ENCODE measurements at places on chromosomes 6 and 20.

DNA sequence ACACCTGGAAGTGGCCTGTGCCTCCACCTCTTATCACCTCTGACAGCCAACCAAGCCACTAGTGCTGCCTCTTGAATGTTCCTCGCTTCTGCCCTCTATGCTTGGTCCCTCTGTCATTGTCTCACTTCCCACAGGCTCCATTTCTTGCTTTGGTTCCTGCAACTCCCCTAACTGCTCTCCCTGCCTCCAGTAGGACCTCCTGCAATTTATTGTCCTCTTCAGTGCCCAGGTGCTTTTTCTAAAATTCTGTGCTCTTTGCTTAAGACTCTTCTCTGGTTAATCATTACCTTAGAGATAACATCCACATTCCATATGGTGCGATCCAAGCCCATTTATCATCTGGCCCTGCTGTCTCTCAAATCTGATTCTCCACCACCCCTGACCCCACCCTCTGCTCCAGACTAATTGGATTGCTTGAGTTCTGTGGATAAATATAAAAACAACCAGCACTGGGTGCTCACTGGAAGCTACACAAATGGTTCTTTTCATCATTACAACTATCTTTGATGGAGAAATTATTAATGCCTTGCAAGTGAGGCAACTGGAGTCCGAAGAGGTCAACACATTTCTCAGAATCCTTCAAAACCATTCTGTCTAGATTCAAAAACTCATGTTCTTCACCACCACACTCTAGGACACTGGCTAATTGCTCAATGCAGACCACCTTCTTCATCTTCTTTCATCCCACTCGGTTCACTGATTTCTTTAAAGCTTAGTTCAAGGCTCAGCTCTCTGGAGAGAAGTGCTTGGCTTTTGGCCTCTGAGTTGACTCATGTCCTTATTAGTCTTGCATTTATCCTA is 47.2 kb downstream of the FOXA2 start:
- no peak for DNase-seq

- no peak for DNase-seq
Observed at GRCh38 chr6:142074516-142074915, 58.2 kb upstream of the GJE1 start.

DNA sequence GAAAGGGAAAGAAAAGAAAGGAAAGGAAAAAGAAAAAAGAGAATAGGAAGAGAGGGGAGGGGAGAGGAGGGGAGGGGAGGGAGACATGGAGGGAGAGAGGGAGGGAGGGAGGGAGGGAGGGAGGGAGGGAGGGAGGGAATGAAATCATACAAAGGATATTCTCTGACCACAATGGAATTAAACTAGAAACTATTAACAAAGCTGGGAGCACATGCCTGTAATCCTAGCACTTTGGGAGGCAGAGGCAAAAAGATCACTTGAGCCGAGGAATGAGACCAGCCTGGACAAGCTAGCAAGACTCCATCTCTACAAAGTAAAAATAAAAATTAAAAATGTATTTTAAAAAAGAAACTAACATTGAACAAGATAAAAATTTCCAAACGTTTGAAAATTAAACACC is 62.8 kb downstream of the ILRUN start:
- no peak for DNase-seq

GRCh38 chr6:128557081-128557480 is 36.7 kb upstream of the PTPRK start:
- DNase-seq, result no peak

GRCh38 chr20:50110141-50111047 is 2.6 kb downstream of the UBE2V1 start:
- peak; percentile 69 for DNase-seq

GRCh38 chr20:25025986-25026605 is 31.8 kb downstream of the ACSS1 start:
- DNase-seq, result no peak

- DNase-seq, result no peak
Observed at GRCh38 chr20:49794336-49795134, 18.1 kb upstream of the SLC9A8 start.

DNA sequence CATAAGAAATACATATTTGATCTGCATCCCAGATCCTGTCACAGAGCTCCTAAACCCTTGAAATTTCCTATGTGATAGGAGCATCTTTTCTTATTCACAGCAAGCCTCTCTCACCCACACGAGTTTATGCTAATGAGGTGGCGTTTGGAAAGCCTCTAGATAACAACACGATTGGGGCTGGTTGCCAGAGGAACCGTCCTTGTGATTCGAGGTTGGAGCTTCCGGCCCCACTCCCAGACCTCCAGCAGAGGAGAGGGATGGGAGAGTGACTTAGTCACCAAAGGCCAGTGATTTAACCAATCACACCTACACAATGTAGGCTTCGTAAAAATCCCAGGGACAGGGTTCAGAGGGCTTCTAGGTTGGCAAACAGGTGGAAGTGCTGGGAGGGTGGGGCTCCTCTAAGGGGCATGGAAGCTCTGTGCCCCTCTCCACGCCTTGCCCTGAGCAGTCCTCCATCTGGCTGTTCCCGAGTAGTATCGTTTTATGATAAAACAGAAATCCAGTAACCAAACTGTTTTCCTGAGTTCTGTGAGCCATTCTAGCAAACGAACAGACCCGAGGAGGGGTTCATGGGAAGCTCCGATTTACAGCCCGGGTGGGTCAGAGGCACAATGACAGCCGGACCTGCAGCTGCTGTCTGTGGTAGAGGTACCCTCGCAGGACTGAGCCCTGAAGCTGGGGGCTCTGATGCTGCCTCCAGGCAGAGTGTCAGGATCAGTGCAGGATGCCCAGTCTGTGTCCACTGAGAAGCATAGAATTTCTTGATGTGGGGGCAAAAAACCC is 238.1 kb upstream of the ARID1B start:
- no peak for DNase-seq
